Endothelial cell of umbilical vein (primary cell): ENCODE measurements at places on chromosomes 3 and 15.

DNA sequence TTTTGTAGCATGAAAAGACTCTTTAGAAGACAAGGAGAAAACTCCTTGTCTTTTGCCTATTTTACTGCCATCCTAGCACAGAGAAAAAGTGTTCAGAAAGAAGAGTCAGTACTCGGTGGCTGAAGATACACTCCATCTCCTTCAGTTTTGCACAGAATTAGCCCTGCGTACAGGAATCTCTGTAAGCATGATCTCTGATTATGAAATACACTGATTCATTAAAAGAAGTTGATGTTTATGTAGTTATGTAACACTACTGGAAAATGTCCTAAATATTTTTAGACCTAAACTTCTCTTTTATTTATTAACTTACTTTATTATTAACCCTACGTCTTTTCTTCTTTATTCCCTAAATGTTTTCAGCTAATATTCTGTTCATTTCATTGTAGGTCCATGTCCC is 138.4 kb downstream of the LEKR1 start:
- no peaks in the 10 kb centered on the region for H3K4me1 ChIP-seq
- no peak overlapping the region for H3K27ac ChIP-seq
- no peaks in the 10 kb centered on the region for H3K36me3 ChIP-seq
- H3K4me3 ChIP-seq: no peak overlapping the region

- H3K27me3 ChIP-seq: peaks cover 3% of the 10 kb centered on the region
- H3K27ac ChIP-seq: no peak overlapping the region
- H3K4me3 ChIP-seq: no peak overlapping the region
- H3K36me3 ChIP-seq: no peaks in the 10 kb centered on the region
- no peak for DNase-seq
Measured at GRCh38 chr15:88987934-88988671, 74.9 kb upstream of the MFGE8 start.

DNA sequence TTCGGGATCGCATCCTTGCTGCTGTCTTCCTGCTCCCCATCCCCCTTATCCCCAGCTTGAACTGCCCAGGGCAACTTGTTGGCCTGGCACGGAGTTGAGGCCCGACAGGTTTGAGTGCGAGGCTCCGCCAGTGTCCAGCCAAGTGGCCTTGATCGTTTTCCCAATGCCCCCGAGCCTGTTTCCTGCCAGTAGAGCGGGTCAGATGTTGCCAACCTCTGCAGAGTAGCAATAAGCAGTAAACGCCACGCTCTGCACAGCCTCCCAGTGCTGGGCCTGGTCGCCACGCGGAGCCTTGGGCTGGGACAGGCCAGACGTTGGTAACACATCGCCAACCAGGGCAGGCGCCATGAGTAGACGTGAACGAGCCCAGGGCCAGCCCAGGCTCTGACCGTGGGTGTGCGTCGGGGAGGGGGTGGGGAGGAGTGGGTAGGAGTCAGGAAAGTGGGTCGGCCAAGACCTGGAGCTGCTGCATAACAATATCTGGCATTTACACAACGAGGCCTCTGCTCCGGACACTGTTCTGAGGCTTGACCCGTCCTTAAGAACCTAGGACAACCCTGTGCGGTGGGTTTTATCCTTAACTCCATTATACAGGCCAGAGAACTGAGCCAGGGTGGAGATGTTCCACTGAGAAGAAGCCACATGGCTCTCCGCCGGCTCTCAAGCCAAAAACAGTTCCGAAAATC is 444 bp upstream of the ABHD14A start:
- no peak for DNase-seq
- no peak overlapping the region for H3K27ac ChIP-seq
- H3K27me3 ChIP-seq: no peaks in the 10 kb centered on the region
- H3K36me3 ChIP-seq: no peaks in the 10 kb centered on the region

- H3K27me3 ChIP-seq: no peaks in the 10 kb centered on the region
- no peak overlapping the region for H3K4me3 ChIP-seq
- peak; percentile 10 for DNase-seq
- no peaks in the 10 kb centered on the region for H3K4me1 ChIP-seq
- no peak overlapping the region for H3K27ac ChIP-seq
- H3K36me3 ChIP-seq: no peaks in the 10 kb centered on the region
Measured at GRCh38 chr3:30770387-30770786, 124.1 kb downstream of the GADL1 start.

GRCh38 chr3:129015388-129016105 is 14.4 kb downstream of the EFCC1 start:
- H3K4me3 ChIP-seq: peak overlapping the region; percentile 2
- H3K4me1 ChIP-seq: peaks cover 33% of the 10 kb centered on the region
- H3K27me3 ChIP-seq: no peaks in the 10 kb centered on the region
- H3K27ac ChIP-seq: peak overlapping the region; percentile 86

GRCh38 chr15:27222479-27222878 is 251.5 kb downstream of the GABRG3 start:
- DNase-seq: no peak
- H3K36me3 ChIP-seq: no peaks in the 10 kb centered on the region
- no peaks in the 10 kb centered on the region for H3K4me1 ChIP-seq
- no peak overlapping the region for H3K4me3 ChIP-seq
- H3K27me3 ChIP-seq: no peaks in the 10 kb centered on the region

DNA sequence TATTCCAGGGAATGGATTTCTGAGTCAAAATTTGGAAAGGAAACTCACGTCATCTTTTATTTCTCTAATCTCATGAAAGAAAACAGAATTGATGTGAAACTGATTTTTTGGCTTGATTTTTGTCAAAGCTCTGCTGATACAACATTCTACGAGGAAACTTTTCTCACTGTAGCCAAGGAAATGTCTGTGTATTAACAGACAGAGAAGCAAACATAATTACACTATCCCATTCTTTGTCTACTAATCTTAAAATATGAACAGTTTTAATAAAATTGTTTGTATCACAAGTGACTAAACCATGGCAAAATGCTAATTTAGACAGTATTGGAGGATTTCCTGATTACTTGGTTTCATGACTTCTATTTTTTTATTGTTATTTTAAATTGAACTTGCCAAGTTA is 1437.0 kb downstream of the OTOL1 start:
- DNase-seq: no peak
- H3K27me3 ChIP-seq: no peaks in the 10 kb centered on the region
- no peaks in the 10 kb centered on the region for H3K4me1 ChIP-seq
- H3K27ac ChIP-seq: no peak overlapping the region

DNA sequence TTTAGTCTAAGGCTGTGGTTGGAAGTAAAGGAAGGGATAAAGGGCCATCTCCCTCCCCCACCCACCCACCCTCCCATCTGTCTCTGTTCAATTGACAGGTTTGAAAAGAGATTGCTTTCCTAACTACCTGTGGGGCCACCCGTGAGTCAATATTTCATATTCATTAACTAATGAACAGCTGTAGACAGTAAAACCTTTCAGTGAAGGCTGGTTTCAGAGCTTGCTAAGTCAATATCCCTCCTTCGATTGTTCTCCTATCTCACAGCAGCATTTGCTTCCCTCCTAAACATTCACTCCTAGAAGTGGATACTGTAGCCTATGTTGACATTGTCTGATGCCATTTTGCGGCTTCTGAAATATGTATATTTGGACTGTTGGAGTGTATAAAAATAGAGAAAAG is 85.9 kb upstream of the SYNPR start:
- H3K27ac ChIP-seq: no peak overlapping the region
- no peaks in the 10 kb centered on the region for H3K27me3 ChIP-seq
- H3K4me3 ChIP-seq: no peak overlapping the region
- no peaks in the 10 kb centered on the region for H3K4me1 ChIP-seq
- DNase-seq: no peak

- no peak for DNase-seq
- no peaks in the 10 kb centered on the region for H3K27me3 ChIP-seq
- H3K27ac ChIP-seq: no peak overlapping the region
- no peak overlapping the region for H3K4me3 ChIP-seq
- no peaks in the 10 kb centered on the region for H3K36me3 ChIP-seq
Measured at GRCh38 chr3:64798316-64798715, 110.5 kb upstream of the ADAMTS9 start.

- no peak overlapping the region for H3K4me3 ChIP-seq
- no peak for DNase-seq
- H3K36me3 ChIP-seq: no peaks in the 10 kb centered on the region
- H3K4me1 ChIP-seq: no peaks in the 10 kb centered on the region
Measured at GRCh38 chr15:61421938-61422337, 192.8 kb upstream of the RORA start.

GRCh38 chr15:85607141-85607806 is 187.5 kb downstream of the KLHL25 start:
- no peaks in the 10 kb centered on the region for H3K27me3 ChIP-seq
- DNase-seq: no peak
- peak overlapping the region; percentile 98 for H3K27ac ChIP-seq
- H3K4me1 ChIP-seq: peaks cover 28% of the 10 kb centered on the region
- H3K4me3 ChIP-seq: peak overlapping the region; percentile 28

GRCh38 chr3:94416768-94417167 is 353.9 kb downstream of the NSUN3 start:
- no peak overlapping the region for H3K27ac ChIP-seq
- H3K4me3 ChIP-seq: no peak overlapping the region
- DNase-seq: no peak
- H3K36me3 ChIP-seq: no peaks in the 10 kb centered on the region
- no peaks in the 10 kb centered on the region for H3K27me3 ChIP-seq

GRCh38 chr3:161474741-161475140 is 21.9 kb upstream of the OTOL1 start:
- H3K4me3 ChIP-seq: no peak overlapping the region
- no peaks in the 10 kb centered on the region for H3K36me3 ChIP-seq
